ENCODE measurements at places on chromosomes 12 and 14.

GRCh38 chr14:93959239-93960107 lies 16.9 kb downstream of the ASB2 start:
- peak; percentile 91 for DNase-seq

- no peak for DNase-seq
Observed at GRCh38 chr14:31920989-31921650, 156.0 kb upstream of the ARHGAP5 start.

GRCh38 chr14:88853129-88853528 lies 28.7 kb downstream of the TTC8 start:
- DNase-seq: no peak

GRCh38 chr14:21669284-21669683 lies 4.3 kb downstream of the OR4E1 start:
- DNase-seq: no peak

DNA sequence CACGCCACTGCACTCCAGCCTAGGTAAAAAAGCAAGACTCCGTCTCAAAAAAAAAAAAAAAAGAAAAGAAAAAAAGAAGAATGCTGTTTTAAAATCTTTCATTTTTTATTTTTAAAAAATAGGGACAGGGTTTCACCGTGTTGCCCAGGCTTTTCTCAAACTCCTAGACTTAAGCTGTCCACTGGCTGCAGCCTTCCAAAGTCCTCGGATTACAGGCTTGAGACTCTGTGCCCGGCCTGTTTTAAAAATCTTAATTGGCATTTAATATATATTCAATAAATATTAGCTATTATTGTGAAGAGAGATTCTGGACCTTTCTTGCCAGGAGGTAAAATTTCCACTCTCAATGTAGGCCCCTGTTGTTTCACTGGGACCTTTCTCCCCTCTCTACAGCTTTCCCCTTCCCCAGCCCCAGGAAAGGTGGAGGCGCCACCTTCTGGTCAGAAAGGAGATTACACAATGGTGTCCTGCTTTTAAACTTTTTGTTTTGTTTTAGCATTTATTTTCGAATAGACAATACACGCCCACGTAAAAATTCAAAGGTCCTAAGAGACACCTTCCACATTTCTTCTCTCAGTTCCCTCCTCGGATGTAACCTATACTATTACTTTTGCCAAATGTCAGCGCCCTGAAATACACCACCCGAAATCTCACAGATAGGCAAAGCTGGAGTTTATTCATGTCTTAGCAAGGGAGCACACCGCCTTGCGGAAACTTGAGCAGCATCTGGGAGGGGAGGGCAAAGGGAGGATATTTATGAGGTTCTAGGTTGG lies 23.8 kb upstream of the PHC1 start:
- DNase-seq: peak; percentile 56

DNA sequence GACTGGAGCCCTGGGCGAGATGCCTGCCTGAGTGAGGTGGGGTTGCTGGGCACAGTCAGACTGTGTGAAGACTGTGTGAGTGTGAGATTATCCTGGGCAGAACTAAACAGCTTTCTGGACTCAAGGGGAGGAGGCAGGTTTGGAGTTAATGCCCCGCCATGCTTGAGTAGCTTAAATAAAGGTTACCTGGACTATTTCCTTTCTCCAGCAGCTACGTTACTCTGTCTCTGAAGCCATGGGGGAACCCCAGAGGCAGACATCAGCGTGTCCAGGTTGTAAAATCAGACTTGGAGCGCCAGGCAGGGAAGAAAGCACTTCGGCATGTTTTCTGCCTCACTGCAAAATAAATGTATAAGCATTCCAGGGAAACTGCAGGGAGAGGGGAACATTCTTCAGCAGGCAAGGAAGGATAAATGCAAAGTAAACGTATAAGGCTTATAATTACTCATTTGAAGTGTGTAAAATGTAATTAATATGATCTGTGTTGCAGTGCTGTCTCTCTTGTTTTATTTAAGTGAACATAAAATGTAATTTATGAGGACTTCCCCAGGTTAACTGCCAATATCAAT lies 129.7 kb downstream of the CHST11 start:
- DNase-seq: no peak

DNA sequence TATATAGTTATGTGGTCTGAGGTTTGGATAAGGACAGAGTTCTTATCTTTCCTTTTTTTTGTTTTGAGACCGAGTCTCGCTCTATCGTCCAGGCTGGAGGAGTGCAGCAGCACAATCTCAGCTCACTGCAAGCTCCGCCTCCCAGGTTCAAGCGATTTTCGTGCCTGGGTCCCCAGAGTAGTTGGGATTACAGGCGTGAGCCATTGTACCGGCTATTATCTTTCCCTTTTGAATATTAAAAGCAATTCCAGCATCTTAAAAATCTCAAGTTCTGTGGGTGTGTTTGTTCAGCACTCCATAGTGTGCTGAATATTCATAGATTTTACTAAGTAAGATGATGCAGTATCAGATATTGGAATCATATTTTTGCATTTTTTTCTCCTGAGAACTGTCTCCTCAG lies 404.4 kb upstream of the RGS6 start:
- DNase-seq: no peak

- no peak for DNase-seq
Observed at GRCh38 chr12:123897221-123897620, 75.4 kb downstream of the CCDC92 start.

DNA sequence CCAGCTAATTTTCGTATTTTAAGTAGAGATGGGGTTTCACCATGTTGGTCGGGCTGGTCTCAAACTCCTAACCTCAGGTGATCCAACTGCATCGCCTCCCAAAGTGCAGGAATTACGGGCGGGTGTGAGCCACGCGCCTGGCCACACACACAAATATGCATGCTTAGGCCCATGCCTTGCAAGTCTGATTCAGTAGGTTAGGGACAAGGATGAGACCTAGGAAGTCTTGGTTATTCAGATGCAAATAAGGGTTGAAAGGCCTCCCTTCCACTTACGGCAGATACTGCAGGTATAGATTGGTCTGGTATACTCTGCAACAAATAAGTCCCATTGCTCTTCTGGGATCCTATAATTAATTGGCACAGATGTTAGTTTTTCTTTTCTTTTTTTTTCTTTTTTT lies 32.9 kb downstream of the TXNRD1 start:
- DNase-seq: no peak

DNA sequence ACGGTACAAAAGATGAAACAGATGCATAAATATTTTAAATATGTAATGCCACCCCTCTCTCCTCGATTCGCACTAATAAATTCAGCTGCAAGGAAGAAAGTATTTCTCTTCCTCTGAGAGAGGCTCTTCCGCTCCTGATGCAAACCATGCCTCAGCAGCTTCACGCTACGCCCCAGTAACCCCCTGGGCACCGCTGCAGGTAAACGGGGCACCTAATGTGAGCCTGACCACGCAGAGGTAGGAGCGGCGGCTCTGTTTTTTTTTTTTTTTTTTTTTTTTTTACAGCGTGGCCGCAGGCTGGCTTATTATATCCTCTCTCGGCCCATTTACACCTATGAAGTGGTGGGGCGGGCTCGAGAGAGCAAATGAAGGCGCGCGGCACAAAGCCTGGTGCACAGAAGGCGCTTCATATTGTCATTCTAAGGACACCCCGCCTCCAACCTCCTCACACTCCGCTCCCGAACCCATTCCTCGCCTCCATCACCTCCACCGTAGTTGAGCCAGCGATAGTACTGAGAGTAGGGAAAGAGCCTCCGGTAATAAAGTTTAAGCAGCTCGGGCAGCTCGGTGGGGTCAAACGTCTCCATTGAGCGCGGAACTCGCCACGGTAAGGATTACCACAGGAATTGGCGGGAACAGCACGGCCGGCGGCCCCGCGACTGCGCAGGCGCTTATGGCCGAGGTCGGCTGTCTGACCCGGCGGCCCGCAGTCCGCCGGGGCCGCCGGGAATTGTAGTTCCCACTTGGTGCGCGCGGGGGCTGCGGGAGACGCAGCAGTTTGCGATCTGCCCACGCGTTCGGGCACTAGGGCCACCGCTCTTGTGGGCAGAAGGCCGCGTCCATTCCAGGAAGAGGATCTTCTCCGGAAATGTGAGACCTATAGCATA lies at the start of gene PRIM1:
PRIM1 (minus strand) TSS at position 612 of the 887 bp plus-strand sequence; CDS start at position 587, 25 bp downstream.
- peak; percentile 89 for DNase-seq

- DNase-seq: no peak
Observed at GRCh38 chr14:75306927-75307699, 28.5 kb downstream of the FOS start.

GRCh38 chr12:14454098-14454907 lies 88.8 kb downstream of the ATF7IP start:
- peak; percentile 21 for DNase-seq

GRCh38 chr12:19273482-19274330 lies 144.2 kb downstream of the PLEKHA5 start:
- peak; percentile 97 for DNase-seq

DNA sequence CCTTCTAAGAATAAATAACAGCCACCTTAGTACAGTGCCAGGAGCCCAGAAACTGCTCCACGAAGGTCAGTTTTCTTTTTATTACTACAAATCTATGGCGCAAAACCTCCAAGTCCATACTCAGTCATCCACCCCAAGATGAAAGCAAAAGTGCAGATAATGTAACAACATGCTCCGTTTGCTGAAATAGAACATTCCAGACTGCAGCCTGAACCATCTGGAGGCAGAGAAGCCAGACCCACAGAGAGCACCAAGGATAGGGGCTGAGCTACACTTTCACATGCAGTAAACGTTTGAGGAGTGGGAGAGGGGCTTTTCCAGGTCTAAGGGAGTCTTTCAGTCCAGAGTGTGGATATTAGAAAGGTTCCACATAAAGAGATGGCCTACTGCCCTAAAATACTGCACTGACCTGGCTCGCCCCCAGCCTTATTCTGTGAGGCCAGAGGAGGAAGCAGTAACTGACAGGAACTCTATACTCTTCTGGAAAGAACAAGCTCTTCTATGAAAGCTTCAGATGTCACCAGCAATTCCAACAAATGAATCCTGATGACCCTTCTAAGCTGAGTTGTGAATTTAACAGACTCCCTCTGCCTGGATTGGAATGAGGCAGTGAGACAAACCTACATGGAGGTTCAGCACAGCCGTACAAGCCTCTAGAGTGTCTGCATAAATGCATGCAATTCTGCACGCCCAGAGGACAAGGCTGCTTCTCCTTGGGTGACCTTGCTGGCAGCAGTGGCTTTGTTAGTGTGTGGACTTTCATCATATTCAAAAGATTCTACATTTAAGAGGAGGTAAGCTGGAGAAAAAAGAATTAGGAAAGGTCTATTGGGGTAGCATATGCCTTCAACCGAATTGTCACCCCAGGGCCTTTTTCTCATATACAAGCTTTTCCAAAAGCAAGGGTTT lies 153.9 kb upstream of the EGLN3 start:
- DNase-seq: no peak

- no peak for DNase-seq
Observed at GRCh38 chr14:32400480-32400879, 71.4 kb downstream of the AKAP6 start.

DNA sequence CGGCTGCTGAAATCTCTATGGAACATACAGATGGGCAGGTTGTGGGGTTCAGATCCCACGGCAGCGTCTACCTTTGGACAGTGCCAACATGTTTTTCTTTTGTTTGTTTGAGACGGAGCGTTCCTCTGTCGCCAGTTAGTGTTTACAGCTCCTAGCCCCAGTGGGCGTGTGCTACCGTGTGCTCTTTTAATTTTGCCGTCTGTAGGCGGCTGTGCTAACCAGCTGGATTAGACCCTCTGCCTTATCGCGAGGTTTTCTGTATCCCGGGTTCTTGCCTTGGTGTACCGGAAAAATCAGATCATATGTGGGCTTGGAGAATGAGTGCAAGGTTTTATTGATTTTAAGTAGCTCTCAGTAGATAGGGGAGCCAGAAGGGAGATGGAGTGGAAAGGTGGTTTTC lies 9.8 kb upstream of the GALNT6 start:
- no peak for DNase-seq

- no peak for DNase-seq
Observed at GRCh38 chr14:34043627-34044372, 92.9 kb upstream of the EGLN3 start.

- DNase-seq: no peak
Observed at GRCh38 chr12:8040791-8041190, 8.3 kb downstream of the FOXJ2 start.

GRCh38 chr14:72516936-72517700 lies 376.8 kb downstream of the DPF3 start:
- DNase-seq: peak; percentile 34

DNA sequence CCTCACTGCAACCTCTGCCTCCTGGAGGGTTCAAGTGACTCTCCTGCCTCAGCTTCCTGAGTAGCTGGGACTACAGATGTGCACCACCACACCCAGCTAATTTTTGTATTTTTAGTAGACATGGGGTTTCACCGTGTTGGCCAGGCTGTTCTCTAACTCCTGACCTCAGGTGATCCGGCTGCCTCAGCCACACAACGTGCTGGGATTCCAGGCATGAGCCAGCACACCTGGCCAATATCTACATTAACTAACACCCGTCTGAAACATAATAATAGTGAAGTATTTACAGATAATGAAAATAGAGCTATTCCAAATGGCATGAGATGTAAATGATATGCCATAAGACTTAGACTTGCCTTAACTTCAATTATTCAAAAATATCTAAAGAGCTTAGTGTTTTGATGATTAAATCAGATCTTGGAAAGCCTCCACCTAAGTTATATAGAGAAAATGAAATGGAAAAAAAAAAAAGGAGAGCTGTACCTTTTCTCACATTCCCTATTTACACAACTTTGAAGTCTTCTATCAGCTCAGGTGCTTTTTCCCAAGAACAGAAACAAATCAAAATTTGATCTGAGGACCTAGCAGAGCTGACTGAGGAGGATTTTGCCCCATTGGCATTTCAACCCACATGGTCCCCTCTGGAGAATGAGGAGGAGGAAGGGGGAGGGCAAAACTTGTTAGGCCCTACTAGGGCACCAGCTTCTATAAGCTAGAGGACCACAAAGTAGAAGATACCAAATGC lies 309.2 kb downstream of the PRKD1 start:
- DNase-seq: no peak

DNA sequence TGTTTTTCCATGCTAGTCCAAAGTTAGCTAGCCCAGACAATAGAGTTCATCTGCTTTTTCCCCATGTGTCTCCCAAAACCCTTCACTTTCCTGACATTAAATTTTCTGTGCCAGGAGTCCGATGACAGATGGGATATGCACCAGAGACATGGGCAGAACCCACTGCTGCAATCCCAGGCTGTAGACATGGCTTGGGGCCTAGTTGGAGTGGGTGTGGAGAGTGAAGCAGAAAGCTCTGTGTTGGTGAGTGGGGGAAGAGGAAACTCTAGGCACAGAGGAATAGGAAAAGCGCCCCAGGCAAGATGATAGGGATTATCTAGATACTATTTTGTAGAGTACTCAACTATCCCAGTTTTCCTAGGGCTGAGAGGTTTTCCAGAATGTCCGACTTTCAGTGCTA lies 4.8 kb upstream of the KRT74 start:
- DNase-seq: no peak

- no peak for DNase-seq
Observed at GRCh38 chr12:30191696-30192455, 408.1 kb upstream of the TMTC1 start.

DNA sequence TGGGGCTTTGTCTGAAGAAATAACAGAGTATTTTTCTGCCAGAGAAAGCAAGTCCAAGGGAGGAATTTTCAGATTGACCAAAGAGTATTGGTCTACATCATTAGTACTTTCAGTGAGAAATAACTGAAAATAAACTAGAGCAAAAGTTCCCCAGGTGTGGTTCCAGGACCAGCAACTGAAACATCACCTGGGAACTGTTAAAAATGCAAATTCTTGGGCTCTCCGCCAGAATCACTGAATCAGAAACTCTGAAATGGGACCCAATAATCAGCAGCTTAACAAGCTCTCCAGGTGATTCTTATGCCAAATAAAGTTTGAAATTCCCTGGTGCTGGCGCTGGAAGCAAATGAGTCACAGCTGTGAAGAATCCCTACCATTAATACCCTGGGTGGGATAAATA lies 52.1 kb downstream of the EIF2S3B start:
- DNase-seq: no peak
